T-helper 2 cell treated with Interferon-gamma antibody and Interleukin-4, amounts not matched to agents 5 μg/mL and 100 μg/mL, for 36 hours (primary cell): ENCODE measurements at places on chromosomes 2 and 18.

DNA sequence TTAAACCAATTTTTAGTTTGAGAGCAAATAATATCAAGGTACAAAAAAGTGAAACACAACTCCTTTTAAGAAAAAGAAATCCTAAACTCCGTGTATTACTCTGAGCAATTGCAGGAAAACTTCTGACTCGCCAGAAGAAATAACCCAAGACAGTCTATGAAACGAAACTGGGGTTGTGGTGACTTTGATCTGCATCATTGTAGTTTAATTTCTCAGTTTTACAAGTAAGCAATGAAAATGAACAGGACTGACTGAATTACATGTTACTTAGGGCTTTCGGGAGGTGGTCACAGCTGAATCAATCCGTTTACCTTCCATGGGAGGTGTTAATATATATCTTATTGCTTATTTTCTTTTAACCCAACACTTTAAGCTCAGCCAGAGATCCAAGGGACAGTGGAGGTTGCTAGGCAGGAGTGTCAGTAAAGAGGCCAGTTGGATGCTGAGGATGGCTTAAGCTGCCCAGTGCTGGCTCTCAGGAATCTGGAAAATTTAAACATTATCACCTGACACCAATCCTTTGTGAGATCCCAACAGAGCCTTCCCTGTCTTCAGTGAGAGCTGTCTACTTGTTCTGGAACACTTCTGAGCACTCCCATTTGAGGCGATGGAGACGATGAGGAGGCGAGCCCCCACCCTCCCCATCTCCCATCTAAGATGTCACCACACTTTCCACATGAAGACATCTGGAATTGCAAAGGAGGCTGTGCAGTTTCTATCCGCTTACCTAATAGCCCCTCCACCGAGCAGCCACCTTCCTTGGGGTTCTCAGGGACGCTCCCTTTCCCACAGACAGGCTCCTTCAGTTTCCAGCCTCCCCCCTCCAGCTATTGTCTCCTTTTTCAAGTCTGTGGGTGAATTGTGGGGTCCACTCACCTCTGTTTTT, 3.6 kb upstream of the RAB31 start:
- H3K4me3 ChIP-seq = no peak overlapping the region
- H3K36me3 ChIP-seq = no peaks in the 10 kb centered on the region
- peaks cover 72% of the 10 kb centered on the region for H3K27me3 ChIP-seq
- no peak overlapping the region for H3K27ac ChIP-seq

GRCh38 chr2:169298007-169298406, 64.3 kb downstream of the LRP2 start:
- H3K27me3 ChIP-seq = peaks cover 18% of the 10 kb centered on the region
- no peaks in the 10 kb centered on the region for H3K36me3 ChIP-seq
- H3K27ac ChIP-seq = no peak overlapping the region
- no peaks in the 10 kb centered on the region for H3K4me1 ChIP-seq
- no peak overlapping the region for H3K4me3 ChIP-seq

DNA sequence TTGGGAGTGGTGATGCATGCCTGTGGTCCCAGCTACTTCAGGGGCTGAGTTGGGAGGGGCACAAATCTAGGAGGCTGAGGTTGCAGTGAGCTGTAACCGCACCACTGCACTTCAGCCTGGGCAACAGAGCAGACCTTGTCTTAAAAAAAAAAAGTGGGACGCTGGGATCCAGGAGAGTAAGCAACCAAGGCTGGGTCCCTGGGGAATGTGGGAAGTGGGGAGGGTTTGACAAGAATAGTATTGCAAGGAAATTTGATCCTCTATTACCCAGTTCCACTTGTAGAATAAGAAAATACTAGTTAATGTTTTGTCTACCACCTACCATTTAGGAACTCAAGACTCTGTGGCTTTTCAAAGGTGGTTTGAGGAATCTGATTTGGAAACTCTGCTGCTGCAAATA, 21.1 kb upstream of the DYTN start:
- H3K27me3 ChIP-seq = peaks cover 9% of the 10 kb centered on the region
- no peaks in the 10 kb centered on the region for H3K4me1 ChIP-seq
- no peak overlapping the region for H3K4me3 ChIP-seq
- no peaks in the 10 kb centered on the region for H3K36me3 ChIP-seq

DNA sequence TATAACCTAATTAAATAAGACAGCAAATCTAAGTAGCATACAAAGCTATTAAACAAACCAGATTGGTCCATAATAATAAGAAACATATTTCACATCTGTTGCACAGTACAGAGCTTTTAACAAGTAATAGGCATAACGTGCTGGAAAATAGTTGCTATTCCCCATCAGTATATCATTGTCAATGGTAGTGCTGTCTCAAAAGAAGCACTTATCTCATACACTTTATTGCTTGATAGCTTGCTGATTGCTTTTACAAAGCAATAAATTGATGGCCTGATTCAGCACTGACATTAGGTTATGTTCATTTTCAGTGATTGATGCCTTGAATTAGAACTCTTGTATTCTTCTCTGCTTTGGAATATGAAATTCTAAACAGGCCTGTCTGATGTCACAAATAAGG, 641.7 kb downstream of the CBLN2 start:
- no peak overlapping the region for H3K4me3 ChIP-seq
- no peaks in the 10 kb centered on the region for H3K36me3 ChIP-seq
- DNase-seq = no peak
- no peaks in the 10 kb centered on the region for H3K27me3 ChIP-seq

GRCh38 chr2:159380685-159381239, 94.3 kb upstream of the WDSUB1 start:
- H3K4me3 ChIP-seq = no peak overlapping the region
- no peak overlapping the region for H3K27ac ChIP-seq
- no peak for DNase-seq
- no peaks in the 10 kb centered on the region for H3K27me3 ChIP-seq

GRCh38 chr2:112345030-112346027, 69.9 kb downstream of the ZC3H6 start:
- peaks cover 2% of the 10 kb centered on the region for H3K36me3 ChIP-seq
- H3K27ac ChIP-seq = peak overlapping the region; percentile 26
- peaks cover 11% of the 10 kb centered on the region for H3K4me1 ChIP-seq

DNA sequence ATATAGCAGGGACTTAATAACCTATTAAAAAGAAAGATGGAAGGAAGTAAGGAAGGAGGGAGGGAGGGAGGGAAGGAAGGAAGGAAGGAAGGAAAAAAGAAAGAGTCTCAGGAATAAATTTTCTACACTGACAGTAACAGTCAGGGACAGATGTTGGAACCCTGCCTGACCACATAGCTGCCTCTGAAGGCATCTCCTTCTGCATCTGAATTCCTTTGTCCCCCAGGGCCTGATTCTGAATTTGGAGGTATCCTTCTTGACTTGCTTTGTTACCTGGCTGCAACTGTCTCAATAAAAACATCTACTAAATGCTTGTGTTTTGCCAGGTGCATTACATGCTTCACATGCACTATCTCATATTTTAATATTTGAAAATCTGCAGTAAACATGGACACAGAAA, 17.4 kb upstream of the LRATD1 start:
- no peaks in the 10 kb centered on the region for H3K27me3 ChIP-seq
- no peak overlapping the region for H3K4me3 ChIP-seq
- no peaks in the 10 kb centered on the region for H3K36me3 ChIP-seq
- no peaks in the 10 kb centered on the region for H3K4me1 ChIP-seq
- H3K27ac ChIP-seq = no peak overlapping the region

DNA sequence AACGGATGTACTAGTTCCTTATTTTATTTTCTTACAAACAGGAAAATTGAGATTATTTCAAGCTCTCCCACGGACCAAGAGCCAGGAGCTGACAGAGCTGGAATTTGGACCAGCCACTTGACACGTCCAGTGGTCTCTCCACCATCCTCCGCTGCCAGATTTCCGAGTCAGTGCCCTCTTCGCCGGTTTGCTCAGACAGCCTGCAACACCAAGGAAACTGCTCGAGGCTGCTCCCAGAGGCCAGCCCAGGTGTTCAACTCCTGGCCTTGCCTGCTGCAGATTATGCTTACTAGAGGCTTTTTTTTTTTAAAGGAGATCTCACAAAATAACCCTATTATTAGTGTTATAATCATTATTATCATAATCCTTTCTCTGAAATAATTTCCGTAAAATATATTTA, 779.8 kb downstream of the RNF144A start:
- peaks cover 17% of the 10 kb centered on the region for H3K36me3 ChIP-seq
- H3K4me1 ChIP-seq = peaks cover 36% of the 10 kb centered on the region

GRCh38 chr2:33064349-33064801, 117.6 kb downstream of the LTBP1 start:
- H3K36me3 ChIP-seq = no peaks in the 10 kb centered on the region
- H3K27me3 ChIP-seq = peaks cover 13% of the 10 kb centered on the region

GRCh38 chr2:908568-908967, 42.1 kb upstream of the SNTG2 start:
- H3K4me1 ChIP-seq = no peaks in the 10 kb centered on the region
- no peaks in the 10 kb centered on the region for H3K36me3 ChIP-seq
- DNase-seq = no peak
- no peaks in the 10 kb centered on the region for H3K27me3 ChIP-seq
- no peak overlapping the region for H3K27ac ChIP-seq

- H3K4me1 ChIP-seq = no peaks in the 10 kb centered on the region
- no peak for DNase-seq
These were observed 568.1 kb downstream of the KCNJ3 start for GRCh38 chr2:155266583-155266982.

- H3K4me3 ChIP-seq = no peak overlapping the region
- H3K36me3 ChIP-seq = no peaks in the 10 kb centered on the region
- H3K27ac ChIP-seq = no peak overlapping the region
- peaks cover 6% of the 10 kb centered on the region for H3K4me1 ChIP-seq
- DNase-seq = no peak
These were observed 165.9 kb upstream of the CREB1 start for GRCh38 chr2:207363761-207364290.

- H3K36me3 ChIP-seq = peaks cover 5% of the 10 kb centered on the region
- H3K27me3 ChIP-seq = no peaks in the 10 kb centered on the region
- H3K4me3 ChIP-seq = no peak overlapping the region
- H3K27ac ChIP-seq = no peak overlapping the region
- DNase-seq = no peak
- H3K4me1 ChIP-seq = peaks cover 13% of the 10 kb centered on the region
These were observed 53.1 kb downstream of the HPCAL1 start for GRCh38 chr2:10355471-10356438.

DNA sequence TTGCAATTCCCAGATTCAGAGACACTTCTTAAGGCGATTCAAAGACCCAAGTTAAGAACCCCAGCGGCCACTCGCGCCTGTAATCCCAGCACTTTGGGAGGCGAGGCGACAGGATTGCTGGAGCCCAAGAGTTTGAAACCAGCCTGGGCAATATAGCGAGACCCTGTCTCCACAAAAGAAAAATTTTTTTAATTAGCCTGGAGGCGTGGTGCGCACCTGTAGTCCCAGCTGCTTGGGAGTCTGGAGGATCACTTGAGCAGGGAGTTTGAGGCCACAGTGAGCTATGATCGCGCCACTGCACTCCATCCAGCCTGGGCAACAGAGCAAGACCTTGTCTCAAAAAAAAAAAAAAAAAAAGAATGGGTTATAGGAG, 585 bp upstream of the ANAPC1 start:
- H3K4me3 ChIP-seq = peak overlapping the region; percentile 96
- peaks cover 14% of the 10 kb centered on the region for H3K4me1 ChIP-seq
- peaks cover 12% of the 10 kb centered on the region for H3K36me3 ChIP-seq
